Activated effector memory CD4-positive, alpha-beta T cell treated with Interleukin-2 at 50 U/mL for 16 hours (primary cell): ENCODE measurements at places on chromosomes 4 and X.

DNA sequence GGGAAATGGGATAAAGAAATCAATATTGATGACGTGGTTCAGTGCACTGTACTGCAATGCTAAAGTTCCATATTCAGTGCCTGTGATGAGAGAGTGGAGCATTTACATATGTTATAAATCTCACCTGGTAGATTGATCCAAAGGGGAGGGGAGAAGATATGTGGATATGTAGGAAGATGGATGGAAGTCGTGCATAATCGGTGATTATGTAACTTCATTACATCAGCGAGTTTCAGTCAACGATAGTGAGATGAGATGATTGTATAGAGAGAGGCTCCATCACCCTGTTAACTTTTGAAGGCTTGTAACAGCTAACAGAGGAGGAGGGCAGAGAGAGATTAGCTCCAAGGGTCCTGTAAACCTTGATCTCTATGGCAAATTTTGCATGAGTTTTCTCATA, 1.8 kb downstream of the IL1RAPL1 start:
- no peak for DNase-seq

GRCh38 chr4:1727117-1728031, 6.1 kb downstream of the TACC3 start:
- DNase-seq: no peak

DNA sequence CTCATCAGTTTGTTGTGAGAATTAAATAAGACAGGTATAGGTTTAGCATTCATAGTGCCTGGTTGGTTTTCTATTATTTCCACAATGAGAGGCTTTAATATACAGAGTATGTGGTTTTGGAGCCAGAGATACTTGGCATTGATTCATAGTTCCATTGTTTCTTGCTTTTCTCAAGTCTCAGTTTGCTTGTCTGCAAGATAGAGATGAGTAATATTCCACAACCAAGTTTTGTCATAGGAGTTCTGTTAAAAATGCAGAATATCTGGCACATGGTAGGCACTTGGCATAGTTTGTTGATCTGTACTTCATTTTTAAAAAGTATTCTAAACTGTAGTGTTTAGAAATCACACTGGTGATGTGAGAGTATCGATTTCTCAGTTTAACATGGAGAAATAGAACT, 37.5 kb upstream of the EDA2R start:
- no peak for DNase-seq

DNA sequence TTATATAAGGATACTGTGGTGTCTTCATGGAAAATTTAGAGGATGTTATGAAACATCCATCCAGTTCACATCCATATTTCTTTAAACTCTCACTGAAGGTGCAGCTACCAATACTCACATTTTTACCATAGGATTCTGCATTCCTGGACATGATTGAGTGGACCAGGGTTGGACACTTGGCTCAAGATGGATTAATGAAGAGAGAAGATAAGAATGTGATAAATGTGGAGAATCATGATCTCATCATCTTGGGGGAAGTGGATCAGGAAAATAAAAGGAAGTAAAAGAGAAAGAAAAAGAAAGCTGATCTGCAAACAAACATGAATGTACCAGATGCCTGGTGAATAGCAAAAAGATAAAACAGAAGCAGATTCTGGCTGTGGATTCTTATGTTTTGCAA, 175.4 kb downstream of the NPFFR2 start:
- DNase-seq: no peak

GRCh38 chr4:9904976-9905587, 116.2 kb downstream of the SLC2A9 start:
- no peak for DNase-seq
